ENCODE measurements at places on chromosomes 6 and 20.

DNA sequence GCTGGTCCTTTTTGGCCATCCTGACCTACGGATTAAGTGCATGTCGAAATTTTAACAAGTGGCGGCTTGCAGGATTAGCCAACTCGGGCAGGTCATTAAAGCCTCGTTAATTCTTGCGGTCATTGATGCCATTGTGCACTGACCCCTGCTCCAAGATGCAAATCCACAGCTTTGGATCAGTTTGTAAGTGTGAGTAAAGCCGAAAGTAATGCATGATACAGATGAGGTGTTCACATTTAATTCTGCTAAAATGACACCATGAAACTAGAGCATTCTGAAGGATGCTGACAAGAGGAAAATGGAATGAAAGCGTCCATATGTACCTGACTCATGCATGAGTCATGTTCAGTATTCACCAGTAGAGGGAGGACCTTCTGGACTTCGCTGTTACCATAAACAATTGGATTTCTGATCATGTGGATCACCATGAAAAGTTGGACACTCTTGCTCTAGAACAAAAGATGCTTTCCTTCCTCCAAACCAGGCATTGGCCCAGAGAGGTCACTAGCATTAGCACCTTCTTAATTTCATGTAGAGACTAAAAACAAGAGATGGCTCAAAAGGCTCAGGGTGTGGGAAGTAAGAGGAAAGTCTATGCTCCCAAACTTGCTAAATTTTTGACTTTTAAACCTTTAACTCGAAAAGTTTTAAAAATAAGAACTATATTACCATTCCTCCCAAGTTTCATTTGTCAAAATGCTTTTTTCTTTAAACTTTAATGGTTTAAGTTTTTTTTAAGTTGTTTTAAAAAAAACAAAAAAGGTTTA, 48.0 kb downstream of the MUC22 start:
- DNase-seq: no peak

GRCh38 chr20:52847731-52848359, 124.3 kb upstream of the TSHZ2 start:
- DNase-seq: no peak

GRCh38 chr6:123497025-123497424, 139.7 kb downstream of the TRDN start:
- DNase-seq: no peak

GRCh38 chr6:77456531-77457248, 6.6 kb downstream of the HTR1B start:
- DNase-seq: no peak

GRCh38 chr20:12564979-12565378, 443.8 kb upstream of the SPTLC3 start:
- no peak for DNase-seq

DNA sequence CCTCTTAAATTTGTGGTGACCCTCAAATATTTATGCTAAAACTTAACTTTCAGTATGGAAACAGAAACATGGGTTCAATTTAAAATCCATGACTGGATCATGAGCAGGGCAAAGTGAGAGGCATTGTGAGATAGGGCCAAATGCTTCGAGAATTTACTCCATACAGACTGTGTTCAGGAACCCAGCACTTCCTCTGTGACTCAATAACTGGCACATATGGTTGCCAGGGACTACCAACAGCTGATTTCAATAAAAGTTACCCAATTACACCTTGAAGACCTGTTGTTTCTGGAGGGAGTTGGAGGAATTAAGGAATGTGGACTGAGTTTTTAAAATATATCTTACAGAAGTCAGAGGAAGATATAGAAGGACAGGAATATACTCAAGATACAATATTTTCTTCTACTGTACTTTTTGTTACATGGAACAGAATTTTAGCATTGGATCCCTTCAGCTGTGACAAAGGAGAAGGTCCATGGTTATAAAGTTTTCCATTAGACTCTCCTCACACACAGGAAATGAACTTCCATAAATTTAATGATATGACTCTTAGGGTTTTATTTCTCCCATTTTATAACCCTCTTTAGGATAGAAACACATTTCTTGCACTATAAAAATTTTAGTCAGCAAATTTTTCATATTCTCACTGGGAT, 258.5 kb downstream of the KHDC1L start:
- DNase-seq: no peak

- DNase-seq: no peak
These were observed 12.2 kb downstream of the CEP250 start for GRCh38 chr20:35467339-35468224.

- DNase-seq: no peak
These were observed 41.0 kb downstream of the SOX4 start for GRCh38 chr6:21634582-21634981.

GRCh38 chr6:30806581-30807183, 62.3 kb upstream of the IER3 start:
- DNase-seq: no peak

GRCh38 chr6:75524322-75524972, 30.8 kb upstream of the FILIP1 start:
- no peak for DNase-seq

- no peak for DNase-seq
These were observed 93.9 kb downstream of the CLIC5 start for GRCh38 chr6:45921691-45922281.

DNA sequence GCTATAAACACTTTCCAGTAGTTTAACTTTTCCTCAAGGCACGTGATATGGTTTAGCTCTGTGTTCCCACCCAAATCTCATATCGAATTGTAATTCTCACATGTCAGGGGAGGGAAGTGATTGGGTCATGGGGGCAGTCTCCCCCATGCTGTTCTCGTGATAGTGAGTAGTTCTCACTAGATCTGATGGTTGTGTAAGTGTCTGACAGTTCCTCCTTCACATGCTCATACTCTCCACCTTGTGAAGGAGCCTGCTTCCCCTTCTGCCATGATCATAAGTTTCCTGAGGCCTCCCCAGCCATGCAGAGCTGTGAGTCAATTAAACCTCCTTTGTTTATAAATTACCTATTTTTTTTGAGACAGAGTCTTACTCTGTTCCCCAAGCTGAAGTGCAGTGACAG, 127.9 kb downstream of the DTNBP1 start:
- DNase-seq: no peak
